ENCODE measurements at places on chromosomes 7 and 10.

DNA sequence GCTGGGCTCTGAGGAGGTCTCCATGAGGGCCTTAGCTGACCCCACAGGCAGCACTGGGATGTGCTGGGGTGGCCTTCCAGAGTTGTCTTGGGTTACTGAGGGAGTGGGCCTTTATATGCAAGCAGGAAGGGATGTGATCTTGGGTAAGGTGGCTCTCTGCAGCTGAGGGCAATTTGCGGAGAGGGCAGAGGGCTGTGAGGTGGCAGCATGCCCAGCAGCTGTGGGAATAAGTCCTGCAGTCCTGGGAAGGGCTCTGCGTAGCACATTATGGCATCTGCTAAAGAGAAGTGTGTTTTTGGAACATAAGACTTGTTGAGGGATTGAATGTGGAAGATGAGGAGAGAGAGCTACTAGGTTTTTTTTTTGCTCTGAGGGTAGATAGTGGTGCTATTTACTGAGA lies 99.6 kb upstream of the KMT2E start:
- DNase-seq = no peak

DNA sequence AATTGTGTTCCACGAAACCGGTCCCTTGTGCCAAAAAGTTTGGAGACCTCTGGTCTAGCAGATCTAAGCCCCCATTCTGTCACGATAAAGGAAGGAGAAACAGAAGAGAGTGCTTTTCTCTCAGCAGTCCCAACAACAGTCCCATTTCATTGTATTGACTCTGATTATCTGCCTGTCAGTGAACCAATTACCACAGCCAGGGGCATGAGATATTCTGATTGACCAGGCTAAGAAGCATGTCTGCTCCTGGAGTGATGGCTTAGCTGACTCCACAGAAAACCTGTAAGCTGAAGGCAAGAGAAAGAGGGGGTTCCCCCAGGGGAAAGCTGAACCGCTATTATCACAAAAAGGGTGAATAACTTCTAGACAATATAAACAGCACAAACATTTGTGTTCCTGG lies 765.4 kb downstream of the SORCS1 start:
- DNase-seq = no peak

- no peak for DNase-seq
Observed at GRCh38 chr7:18469316-18469715, 26.2 kb upstream of the HDAC9 start.

- peak; percentile 34 for DNase-seq
Observed at GRCh38 chr10:119917777-119918176, 25.2 kb downstream of the SEC23IP start.

DNA sequence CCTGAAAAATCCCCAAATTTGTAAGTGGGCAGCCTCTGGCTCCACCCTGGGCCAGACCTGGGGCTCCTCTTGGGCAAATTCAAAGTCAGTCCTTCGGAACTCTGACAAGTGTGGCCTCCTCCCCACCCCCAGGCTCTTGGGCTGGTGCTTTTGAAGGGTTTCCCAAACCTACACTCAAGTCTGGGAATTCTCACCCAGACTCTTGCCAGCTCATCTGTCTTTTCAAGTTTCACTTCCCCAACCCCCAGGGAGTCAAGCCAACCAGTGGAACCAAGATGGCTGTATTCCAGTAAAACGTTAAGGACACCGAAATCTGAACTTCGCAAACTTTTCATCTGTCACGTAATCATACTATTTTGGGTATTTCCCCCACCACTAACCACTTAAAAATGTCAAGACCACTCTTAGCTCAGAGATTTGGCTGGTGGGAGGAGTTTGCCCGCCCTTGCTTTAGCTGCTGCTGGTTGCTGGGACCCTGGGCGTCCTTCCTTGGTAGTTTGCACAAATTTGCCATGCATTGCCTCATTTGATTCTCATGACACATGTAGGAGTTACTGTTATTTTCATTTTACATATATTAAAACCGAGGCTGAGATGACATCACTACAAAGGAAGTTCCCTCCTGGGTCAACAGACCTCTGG lies 1.7 kb upstream of the MYO1G start:
- DNase-seq = peak; percentile 41

GRCh38 chr10:12214763-12215218 lies 18.8 kb downstream of the CDC123 start:
- DNase-seq = peak; percentile 94

DNA sequence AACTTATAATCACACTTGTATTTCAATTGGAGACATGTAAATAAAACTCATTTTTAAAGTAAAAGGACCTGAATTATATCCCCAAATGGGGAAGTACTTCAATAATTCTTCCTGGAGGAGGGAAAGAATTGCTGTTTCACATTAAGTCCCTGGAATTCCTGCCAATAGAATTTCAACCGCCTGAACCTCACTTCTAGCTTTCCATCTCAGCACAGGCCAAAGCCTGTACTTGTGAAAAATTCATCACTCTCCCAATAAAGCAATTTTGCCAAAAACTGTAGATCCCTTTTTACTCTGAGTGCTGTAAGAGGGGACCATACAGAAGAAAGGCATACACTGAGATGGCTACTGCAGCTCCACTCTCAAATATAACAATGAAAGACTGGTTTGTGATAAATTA lies 54.8 kb downstream of the CADPS2 start:
- DNase-seq = no peak

DNA sequence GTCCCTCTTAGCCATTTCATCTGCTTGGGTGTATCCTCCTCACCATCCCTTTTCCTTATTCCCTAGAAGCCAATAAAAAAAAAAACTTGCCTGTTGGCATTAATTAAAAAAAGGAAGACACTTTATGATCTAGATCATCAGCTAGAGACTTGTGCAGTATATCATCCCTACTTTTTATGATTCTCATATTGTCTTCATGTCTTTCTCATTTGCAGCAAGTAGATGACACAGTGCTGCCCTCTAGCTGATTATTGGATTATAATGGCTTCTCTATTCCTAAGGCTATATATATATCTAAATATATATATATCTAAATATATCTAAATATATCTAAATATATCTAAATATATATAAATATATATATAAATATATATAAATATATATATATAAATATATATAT lies 272.4 kb upstream of the LRGUK start:
- DNase-seq = peak; percentile 67

DNA sequence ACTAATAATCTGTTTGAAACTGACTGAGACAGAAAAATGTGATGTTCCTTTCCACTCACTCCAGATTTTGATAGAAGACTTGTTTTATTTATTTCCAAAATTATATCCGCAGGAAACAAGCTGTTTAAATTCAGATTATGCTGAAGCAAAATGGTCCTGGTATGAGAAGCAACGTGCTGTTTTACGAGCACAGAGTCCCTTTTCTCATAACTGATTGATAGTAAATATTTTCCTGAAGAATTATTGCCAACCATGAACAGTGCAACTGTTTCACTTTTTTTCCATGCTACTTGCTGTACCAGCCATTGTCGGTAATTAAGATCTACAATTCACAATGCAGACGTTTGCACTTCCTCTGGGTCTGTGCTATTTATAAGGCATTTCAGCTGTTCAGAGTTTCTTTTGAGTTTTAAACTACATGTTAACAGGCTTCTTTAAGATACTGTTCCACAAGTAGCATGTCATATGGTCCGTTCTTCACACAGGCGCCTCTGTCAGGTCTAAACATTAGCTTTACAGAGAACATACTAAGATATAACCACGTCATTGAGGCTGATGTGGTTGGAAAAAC lies 103.8 kb downstream of the POLL start:
- DNase-seq = no peak

DNA sequence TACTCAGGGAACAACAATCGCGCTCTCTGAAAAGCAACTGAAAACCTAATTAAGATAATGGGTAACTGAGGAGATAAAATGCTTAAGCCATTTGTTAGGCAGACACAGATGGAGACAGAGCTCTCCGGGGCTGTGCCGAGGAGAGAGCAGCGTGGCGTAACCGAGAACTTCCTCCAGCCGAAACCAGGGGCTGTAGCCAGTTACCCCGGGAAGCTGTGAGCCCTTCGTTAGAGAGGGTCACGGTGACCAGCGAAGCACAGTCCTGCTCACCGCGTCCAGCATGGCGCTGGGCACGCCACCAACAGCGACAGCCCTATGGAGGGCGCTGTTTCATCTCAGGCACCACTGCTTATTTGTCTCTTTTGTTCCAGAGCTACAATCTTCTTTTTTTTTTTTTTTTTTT lies 16.1 kb downstream of the PAPOLB start:
- peak; percentile 15 for DNase-seq

DNA sequence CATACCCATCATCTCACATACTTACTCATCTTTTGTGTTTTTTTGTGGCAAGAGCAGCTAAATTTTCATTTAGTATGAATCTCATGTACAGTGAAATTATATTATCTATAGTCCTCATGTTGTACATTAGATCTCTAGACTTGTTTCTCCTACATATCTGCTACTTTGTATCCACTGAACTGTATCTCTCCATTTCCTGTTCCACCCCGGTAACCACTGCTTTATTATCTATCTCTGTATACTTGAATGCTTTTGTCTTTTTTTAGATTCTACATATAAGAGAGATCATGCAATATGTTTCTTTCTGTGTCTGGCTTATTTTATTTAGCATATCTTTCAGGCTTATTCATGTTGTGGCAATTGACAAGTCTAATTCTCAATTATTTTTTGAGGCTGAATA lies 125.1 kb downstream of the ANKRD7 start:
- no peak for DNase-seq

- DNase-seq = peak; percentile 21
Observed at GRCh38 chr10:133058331-133059092, 29.2 kb upstream of the ADGRA1 start.

DNA sequence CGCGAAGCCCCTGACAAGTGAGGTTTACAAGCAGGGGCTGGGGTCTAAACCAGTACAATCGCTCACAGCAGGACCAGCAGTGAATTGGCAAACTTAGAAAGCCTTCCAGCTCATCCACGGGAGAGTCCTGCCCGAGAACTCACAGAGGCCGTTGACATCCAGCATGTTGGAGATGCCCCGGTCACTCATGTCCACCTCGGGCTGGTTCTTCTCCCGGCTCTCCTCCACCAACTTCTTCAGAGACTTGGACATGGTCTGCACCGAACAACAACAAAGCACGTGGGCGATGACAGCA lies 447 bp downstream of the RSU1 start:
- DNase-seq = no peak

- no peak for DNase-seq
Observed at GRCh38 chr7:158910254-158911053, 54.1 kb downstream of the DYNC2I1 start.

DNA sequence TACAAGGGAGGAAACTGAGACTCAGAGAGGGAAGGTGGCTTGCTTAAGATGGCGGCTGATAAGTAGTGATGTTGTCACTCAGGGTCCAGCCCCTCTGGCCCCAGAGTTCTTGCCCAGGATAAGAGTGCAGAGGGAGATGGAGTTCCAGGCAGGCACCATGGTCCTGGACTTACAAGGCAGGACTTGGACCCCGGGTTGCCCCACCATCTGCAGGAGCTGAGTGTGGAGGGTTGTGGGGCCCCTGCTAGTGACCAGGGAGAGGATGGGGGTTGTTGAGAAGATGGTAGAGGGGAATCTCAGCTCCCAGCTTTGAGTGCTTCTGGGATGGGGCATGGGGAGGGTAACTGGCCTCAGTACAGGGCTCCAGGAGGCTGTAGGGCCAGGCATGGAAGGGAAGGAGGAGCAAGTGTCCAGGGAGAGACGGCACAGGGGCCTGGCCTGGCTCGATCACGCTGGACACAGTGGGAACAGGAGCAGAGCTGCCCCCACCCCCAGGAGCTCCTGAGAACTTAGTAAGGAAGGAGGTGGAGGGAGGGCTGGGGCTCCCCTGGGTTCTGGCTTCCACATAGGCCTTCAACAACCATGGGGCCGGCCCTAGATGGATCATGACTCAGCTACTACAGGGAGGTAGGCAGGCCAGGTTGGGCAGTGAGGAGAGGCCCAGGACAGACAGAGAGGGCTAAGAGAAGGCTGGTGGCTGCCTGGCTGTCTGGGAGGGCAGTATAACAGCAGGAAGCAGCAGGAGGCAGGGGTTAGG lies 28.2 kb downstream of the PPIF start:
- DNase-seq = no peak

GRCh38 chr10:78579995-78580394 lies 488.8 kb upstream of the ZMIZ1 start:
- no peak for DNase-seq

DNA sequence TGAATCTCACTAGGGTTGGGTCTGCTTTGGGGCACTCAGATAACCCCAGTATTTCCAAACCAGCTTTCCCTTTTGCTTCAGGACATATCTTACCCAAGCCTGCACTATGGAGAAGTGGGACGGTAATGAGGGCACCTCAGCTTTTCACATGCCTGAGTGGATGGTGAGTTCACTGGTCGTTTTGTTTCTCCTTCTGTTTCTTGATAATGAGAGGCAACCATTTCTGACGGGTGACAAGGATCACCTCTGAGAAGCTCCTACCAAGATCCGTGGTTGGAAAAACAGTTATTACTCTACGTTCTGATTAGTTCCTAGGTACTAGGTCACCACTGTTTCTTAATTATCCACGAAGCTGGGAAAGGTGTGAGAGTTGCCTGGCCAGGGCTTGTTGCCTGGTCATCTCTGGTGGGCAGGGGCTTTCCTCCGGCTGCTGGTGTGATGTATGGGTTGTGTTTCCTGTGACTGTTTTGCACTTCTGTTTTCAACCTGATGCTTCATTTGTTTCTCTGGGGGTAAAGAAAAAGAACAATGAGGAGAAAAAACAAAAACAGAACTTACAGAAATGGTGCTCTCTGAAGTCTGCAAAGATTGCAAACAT lies 65.7 kb upstream of the STRIP2 start:
- no peak for DNase-seq

GRCh38 chr7:66583490-66584110 lies 45.1 kb upstream of the KCTD7 start:
- no peak for DNase-seq

- DNase-seq = no peak
Observed at GRCh38 chr7:115178835-115179234, 256.9 kb downstream of the MDFIC start.

- no peak for DNase-seq
Observed at GRCh38 chr10:3493621-3494020, 291.4 kb downstream of the KLF6 start.

DNA sequence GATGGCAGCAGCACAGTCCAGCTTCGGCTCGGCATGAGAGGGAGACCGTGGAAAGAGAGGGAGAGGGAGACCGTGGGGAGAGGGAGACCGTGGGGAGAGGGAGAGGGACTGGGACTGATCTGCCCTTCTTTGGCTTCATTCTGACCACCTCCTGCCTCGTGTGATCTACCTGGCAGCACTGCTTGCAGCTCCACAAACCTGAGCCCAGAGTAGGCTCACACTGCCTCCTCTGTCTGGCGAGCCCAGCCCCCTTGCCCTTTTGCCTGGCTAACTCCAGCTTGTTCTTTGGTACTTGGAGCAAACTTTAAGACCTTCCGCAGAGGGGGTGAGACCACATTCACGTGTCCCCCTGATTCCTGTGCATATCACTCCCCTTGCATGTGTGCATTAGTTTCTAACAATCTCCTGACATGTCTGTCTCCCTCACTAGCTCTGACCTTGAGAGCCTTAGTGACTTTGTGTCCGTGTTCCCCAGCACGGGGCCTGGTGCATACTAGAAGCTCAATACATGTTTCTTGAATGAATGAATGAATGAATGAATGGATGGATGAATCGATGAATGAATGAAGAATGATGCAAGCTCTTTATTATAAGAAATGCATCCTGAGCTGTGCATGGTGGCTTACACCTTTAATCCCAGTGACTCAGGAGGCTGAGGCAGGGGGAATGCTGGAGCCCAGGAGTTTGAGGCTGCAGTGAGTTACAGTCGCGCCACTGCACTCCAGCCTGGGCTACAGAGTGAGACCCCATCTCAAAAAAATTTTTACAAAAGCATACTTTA lies 31.2 kb downstream of the UBTD1 start:
- DNase-seq = no peak

GRCh38 chr10:31146491-31147209 lies 115.0 kb upstream of the ZNF438 start:
- no peak for DNase-seq

GRCh38 chr10:80414142-80414895 lies 6.0 kb downstream of the PRXL2A start:
- peak; percentile 66 for DNase-seq

Measured in hematopoietic multipotent progenitor cell treated with erythropoietin and hydrocortisone succinate and interleukin-3 and kit ligand, for 6 days (in vitro differentiated cells).